ENCODE measurements at places on chromosomes 3 and 15.

DNA sequence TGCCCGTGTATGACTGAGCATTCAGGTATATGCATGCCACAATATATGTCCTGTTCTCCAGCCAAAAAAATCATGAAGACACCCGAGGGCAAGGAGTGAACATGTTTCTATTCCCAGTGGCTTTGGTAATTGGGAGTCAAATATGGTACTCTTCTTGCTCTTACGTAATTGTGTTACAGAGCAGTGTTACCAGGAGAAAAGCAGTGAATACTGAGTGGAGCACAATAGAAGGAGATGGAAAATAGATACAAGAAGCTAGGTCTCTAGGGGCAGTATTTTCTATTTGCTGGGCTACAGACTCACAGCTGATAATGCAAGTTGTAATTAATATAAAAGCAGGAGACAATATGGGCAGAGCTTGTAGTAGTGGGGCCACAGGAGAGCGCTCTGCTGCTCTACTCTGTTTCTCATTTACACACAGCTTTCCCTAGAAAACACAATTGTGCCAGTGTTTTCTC lies 13.2 kb downstream of the MEIS2 start:
- no peak for DNase-seq

- DNase-seq, result no peak
Measured at GRCh38 chr15:31133890-31134289, 32.4 kb upstream of the TRPM1 start.

DNA sequence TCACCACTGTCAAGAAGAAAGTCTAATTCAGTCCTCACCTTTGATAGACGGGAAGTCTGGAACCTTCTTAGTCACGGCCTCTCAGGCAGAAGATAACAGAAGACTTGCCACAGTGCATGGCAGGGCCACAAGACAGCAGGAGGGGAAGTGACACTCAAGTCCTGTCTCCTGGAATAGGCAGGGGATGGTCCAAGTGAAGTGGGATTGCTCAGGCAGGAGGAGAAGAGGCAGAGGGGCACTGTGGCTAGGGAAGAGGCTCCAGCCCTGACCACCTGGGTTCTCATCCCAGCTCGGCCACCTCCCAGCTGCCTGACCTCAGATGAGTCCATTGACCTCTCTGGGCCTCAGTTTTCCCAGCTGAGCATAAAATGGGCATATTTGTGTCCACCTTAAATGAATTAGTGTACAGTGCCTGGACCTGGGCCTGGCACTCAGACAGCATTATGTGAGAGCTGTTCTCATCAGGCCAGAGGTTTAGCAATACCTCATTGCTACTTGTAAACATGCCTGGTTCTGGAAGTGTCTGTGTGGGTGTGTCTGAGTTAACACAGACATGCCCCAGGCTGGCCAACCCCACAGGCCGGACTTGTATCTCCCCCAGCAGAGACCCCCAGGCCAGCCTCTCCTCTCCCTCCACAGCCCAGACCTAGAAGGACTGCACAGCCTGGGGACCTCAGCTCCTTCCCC lies 11.5 kb upstream of the PCSK6 start:
- DNase-seq, result no peak

DNA sequence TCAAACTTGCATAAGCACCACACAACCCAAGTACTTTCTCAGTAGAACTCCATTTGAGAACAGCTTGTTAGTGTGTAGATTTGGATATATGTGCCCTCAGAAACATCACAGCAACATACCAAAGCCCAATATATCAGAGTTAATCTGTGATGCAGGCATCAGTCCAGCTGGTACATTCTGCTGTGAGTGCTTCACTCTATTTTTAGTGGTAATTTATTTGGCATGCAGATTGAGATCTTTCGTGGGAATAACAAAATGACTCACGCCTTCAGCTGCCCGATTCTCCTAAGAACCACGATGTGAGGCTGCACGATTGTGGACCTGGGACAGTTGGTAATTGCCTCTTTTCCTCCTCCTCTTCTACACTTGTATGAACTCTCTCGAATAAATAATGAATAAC lies 730.7 kb downstream of the SQOR start:
- no peak for DNase-seq

DNA sequence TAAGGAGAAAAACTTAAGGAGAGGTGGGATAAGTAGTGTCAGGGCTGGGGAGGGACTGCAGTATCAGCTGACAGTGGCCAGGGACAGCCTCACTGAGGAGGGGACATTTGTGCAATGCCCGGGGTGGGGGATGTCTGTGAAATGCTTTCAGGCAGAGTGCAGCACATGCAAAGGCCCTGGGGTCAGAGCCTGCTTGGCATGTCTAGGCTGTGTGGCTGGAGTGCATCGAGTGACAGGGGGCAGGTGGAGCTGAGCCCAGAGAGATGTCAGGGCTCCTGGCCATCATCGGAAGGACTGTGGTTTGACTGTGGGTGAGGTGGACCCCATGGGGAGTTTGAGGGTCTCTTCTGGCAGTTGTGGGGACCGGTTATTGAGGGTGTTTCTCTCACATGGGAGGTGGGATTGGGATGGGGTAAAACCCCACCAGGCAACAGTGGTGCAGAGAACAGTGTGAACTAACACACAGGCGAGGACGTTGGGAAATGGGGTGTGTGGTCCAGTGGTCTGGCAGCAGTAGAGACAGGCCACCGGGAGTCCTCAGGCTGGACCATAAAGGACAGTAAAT lies 61.2 kb downstream of the FBLN2 start:
- no peak for DNase-seq

- DNase-seq, result no peak
Measured at GRCh38 chr15:23690015-23690414, 2.9 kb upstream of the NDN start.

GRCh38 chr15:66390678-66391077 lies 4.0 kb downstream of the MAP2K1 start:
- DNase-seq, result peak; percentile 15

DNA sequence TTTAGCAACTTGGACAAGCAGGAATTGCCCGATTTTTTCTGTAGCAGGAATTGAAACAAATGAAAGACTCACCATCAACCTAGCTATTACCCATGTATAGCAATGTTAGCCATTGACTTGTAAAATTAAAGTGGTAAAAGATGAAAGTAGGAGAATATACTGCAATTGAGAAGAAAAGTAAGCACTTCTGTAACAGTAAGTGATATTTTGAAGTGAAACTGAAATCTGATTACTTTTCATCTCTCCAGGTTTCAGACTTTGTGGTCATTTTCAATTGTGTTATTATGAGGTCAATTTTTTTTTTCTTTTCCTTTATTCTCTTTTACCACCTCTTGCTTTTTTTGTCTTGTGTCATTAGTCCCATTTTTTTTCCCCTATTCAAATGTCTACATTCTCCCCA lies 1078.2 kb downstream of the ZPLD1 start:
- no peak for DNase-seq

DNA sequence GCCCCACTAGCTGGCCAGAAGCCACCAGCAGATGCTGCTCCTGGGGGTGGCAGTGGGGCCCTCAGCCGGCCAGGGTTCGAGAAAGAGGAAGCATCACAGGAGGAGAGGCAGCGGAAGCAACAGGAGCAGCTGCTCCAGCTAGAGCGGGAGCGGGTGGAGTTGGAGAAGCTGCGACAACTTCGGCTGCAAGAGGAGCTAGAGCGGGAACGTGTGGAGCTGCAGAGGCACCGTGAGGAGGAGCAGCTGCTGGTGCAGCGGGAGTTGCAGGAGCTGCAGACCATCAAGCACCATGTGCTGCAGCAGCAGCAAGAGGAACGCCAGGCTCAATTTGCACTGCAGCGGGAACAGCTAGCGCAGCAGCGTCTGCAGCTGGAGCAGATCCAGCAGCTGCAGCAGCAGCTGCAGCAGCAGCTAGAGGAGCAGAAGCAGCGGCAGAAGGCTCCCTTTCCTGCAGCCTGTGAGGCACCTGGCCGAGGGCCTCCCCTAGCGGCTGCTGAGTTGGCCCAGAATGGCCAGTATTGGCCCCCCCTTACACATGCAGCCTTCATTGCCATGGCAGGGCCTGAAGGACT lies 17.5 kb upstream of the APEH start:
- DNase-seq, result no peak

GRCh38 chr3:18591120-18591519 lies 166.0 kb upstream of the SATB1 start:
- no peak for DNase-seq

DNA sequence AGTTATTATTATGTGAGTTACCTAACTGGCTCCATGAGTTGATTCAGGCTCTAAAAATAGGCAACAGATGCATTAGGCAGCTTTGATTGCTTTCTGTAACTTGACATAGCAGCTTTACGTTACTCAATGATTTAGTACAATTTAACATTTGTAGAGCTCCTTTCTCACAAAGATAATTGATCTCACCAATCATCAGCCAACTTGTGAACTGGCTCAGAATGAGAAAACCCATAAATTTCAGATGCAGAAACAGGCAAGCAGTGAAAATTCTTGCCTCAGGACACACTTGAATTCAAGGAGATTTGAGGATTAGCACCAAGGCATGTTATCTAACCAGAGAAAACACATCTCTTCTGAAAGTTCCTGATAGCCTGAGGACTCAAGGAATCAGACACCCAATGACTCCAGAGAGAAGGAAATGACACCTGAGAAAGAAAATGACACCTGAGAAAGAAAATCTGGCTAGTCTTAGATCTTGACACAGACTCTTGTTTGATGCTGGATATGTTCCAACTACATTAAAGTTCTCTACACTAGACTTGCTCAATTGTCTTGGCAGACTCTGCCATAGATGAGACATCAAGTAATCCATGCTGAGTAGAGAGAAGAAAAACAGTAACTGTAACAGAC lies 315.1 kb upstream of the CBLB start:
- DNase-seq, result no peak

GRCh38 chr15:68821841-68822381 lies 1.2 kb upstream of the ANP32A start:
- DNase-seq, result no peak

GRCh38 chr3:100893590-100893989 lies 99.6 kb downstream of the ABI3BP start:
- no peak for DNase-seq

DNA sequence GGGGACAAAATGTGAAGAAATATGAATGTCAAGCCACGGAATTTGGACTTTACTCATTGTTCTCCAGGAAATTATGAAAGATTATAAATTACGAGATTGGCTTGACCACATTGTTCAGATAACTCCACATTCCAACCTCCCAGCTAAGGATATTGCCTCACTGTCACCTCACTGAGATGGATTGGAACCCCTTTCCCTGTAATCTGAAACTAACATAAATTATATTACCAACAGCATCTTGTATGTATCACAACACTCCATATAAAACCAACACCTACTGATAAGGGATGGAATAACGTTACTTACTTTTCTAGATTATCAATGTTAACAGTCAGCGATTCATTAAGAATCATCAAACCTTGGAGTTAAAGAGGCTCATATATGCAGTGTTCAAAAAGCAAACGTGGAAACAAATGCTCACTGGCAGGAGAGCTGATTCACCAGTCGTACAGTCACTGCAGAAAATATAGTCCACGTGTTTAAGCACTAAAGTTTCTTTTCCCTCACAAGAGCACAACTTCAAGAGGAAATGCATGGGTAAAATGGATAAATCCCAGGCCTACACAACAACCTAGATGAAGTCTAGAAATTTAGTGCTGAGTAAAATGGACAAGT lies 451.5 kb downstream of the FGF12 start:
- no peak for DNase-seq

DNA sequence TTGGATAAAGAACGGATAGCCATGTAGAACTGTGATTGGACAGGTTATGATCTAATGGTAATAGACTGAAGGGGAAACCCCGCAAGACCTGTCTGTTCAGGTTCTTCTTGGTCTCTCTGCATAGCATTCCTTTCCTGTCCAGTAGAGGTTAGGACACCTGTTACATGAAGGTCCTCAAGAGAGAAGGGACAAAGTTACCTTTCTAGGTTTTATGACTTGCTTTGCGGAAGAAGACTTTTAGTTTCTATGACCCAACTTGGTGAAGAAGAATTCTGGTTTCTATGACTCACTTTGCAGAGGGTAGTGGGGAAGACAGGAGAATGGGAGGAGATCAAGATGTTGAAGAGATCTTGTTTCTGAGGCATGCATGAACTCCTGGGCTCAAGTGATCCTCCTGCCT lies 97.9 kb upstream of the C3orf80 start:
- DNase-seq, result no peak

- no peak for DNase-seq
Measured at GRCh38 chr3:62874711-62875557, at the start of gene CADPS. TSS of gene CADPS (minus strand) at chr3:62875416. CDS start at chr3:62875029, 387 bp downstream.

DNA sequence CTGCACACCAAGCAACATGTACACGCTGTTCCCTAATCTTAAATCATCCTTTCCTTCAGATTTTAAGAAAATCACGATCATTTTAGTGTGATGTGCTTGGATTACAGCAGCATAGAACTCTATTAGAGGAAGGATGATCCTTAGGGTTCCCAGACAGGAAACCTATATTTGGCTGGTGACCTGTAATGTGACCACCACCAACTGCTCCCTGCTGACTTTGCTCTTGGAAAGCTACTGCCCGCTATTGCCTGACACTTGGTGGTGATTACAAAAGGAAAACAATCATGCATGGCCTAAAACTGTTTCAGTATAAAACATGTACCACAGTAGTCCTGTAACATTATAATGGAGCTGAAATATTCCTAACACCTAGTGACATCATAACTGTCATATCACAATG lies 27.2 kb upstream of the LMOD3 start:
- DNase-seq, result no peak

DNA sequence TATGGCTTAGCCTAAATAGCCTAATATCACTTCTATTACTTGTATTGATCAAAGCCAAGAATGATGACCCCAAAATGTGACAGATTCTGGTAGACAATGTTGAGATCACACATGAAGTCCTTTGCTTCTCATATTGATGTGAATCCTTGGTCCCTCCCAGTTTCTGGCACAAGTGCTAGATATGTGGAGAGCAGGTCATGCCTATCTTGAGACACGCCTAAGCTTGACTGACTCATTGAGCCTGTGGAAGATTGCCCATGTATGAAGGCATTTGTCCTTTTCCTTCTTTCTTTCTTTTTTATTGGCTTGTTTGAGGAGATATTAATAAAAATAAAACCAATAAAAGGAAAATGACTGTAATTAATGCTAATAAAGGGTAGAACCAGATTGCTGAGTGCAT lies 54.0 kb upstream of the TMEM108 start:
- DNase-seq, result no peak

GRCh38 chr3:128923576-128923975 lies 44.2 kb downstream of the ACAD9 start:
- no peak for DNase-seq

DNA sequence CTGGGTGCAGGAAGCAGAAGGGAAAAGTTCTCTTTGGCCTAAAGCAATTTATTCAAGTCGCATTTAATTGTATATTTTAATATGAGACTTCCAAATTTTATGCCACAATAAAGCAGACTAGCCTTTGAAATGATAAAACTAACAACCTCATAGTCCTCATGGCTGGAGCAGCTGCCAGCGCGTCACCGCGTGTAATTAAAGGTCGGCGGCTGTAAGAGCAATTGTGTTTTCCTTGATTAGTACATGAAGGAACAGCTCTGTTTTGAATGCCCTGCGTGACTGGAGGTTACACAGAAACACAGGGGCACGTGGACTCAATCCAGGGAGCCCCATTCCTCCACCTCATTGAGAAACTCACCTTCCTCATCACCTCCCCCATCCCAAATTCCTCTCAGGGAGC lies 10.1 kb upstream of the LRRC15 start:
- no peak for DNase-seq

- DNase-seq, result no peak
Measured at GRCh38 chr3:64961301-64961700, 273.5 kb upstream of the ADAMTS9 start.

GRCh38 chr15:80615783-80616391 lies 79.2 kb upstream of the ABHD17C start:
- no peak for DNase-seq

- no peak for DNase-seq
Measured at GRCh38 chr3:11410564-11410963, 138.4 kb downstream of the ATG7 start.

Measured in stimulated activated CD4-positive, alpha-beta T cell treated with anti-CD3 and anti-CD28 coated beads, Interleukin-4, amount 100 ng/mL, for 4 hours (primary cell).